ENCODE measurements at places on chromosomes 12 and 14.

DNA sequence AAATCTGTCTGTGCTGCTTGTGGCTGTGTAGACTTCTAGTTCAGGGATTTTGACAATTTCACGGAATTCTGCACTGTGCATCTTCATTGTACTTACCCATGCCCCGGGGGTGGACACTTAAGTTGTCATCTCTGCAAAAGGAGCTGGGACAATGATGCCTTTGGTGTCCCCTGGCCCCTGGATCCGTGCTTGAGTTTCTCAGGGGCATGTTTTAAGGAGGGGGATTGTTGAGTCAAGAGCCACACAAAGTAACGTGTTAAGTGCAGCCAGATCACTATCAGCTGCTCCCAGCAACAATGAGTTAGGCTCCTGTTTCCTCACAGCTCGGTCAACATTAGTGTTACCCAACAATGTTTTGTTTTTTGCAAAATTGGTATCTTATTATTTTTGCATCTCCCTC lies 305.0 kb upstream of the DIO3 start:
- DNase-seq = no peak

- DNase-seq = no peak
Observed at GRCh38 chr14:94917041-94917600, 147.2 kb upstream of the GSC start.

GRCh38 chr14:69924201-69924600 lies 45.0 kb downstream of the SMOC1 start:
- DNase-seq = no peak

DNA sequence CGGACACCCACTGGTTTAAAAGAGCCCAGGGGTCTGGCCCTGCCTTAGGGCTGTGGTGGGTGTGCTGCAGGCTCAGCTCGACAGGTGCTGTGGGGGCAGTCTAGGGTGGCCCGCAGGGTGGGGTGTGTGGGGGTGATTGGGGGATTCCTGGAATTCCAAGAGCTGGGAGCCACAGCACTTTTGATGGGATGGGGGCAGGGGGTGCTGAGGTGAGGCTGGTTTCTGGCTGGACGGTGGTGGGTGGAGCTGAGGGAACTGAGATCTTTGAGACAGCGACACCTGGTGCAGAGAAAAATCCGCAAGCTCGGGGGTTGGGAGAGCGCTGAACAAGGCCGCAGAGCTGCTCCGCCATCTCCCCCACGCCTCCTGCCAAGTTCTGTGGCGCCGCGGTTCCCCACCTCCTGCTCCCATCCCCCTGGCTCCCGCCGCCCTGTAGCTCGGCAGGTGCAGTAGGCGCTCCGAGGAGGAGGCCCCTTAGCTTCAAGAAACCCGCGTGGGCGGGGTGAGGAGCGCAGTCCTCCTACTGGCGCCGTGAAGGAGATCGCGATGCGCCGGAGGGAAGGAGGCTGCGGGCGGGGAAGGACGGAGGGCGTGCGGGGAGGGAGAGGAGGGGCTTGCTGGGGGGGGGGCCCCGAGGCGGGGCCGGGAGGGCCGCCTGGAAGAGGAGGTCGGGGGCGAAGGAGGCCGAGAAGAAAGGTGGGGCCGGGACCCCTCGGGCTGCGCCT lies 1.3 kb upstream of the TEDC1 start:
- DNase-seq = peak; percentile 90

- DNase-seq = peak; percentile 23
Observed at GRCh38 chr12:67650388-67651131, 2.0 kb downstream of the DYRK2 start.

GRCh38 chr12:47221256-47222023 lies 141.7 kb upstream of the AMIGO2 start:
- DNase-seq = no peak

- DNase-seq = no peak
Observed at GRCh38 chr12:97235102-97235501, 227.5 kb upstream of the RMST start.

- DNase-seq = no peak
Observed at GRCh38 chr12:89117448-89118034, 234.8 kb downstream of the DUSP6 start.

- DNase-seq = no peak
Observed at GRCh38 chr14:69318901-69319475, 59.0 kb downstream of the GALNT16 start.

- DNase-seq = no peak
Observed at GRCh38 chr14:25007832-25008231, 42.1 kb downstream of the STXBP6 start.

DNA sequence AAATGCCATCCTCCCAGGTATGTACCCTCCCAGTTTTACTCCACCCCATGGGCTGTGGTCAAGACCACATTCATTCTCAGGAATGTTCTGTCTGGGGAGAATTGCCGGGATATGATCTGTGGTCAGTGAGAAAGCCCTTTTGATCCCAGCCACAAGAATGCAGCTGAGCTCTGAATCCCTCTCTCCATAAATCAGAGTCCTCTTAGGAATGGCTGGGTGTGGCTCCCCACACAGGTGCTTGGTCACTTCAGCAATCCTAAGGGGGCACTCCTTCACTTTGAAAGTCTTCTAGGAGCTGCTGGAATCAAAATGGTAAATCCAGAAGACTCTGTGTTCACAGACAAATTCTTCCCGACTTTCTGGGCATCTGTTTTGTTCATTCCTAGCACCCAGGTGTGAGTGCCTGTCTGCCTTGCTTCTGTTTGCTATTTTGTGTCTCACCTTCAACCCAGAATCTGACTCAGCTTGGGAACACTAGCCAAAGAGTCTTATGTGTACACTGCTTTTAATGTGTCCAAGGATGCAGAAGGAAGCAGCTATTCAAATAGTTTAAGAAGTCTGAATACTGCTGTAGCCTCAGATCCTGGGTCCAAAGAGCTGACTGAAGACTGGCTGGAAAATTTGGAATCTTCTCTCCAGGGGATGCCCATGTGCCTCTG lies 144.6 kb upstream of the CDKN3 start:
- peak; percentile 33 for DNase-seq

DNA sequence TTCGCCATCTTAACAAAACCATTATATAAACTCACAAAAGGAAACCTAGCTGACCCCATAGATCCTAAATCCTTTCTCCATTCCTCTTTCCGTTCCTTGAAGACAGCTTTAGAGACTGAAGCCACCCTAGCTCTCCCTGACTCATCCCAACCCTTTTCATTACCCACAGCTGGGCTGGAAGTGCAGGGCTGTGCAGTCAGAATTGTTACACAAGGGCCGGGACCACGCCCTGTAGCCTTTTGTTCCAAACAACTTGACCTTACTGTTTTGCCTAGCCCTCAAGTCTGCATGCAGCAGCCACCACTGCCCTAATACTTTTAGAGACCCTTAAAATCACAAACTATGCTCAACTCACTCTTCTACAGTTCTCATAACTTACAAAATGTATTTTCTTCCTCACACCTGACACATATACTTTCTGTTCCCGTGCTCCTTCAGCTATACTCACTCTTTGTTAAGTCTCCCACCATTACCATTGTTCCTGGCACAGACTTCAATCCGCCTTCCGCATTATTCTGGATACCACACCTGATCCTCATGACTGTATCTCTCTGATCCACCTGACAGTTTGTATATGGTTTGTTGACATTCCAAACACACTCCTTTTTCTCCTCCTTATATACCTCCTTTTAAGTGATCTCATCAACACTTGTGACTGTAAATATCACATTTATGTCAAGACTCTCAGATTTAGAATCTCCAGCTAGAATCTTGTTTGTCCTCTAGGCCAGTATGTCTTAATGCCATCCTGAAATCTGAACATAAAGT lies 208.7 kb downstream of the KITLG start:
- no peak for DNase-seq

Data from H54 (cell line).